Activated effector memory CD4-positive, alpha-beta T cell treated with Interleukin-2 at 50 U/mL for 16 hours (primary cell): ENCODE measurements at places on chromosomes 4 and X.

- DNase-seq, result no peak
These were observed 59.3 kb downstream of the TKTL2 start for GRCh38 chr4:163414275-163414674.

- no peak for DNase-seq
These were observed 22.6 kb downstream of the SNCA start for GRCh38 chr4:89814362-89814761.

- no peak for DNase-seq
These were observed 52.5 kb downstream of the LINC00632 start for GRCh38 chrX:140762061-140762460.

- DNase-seq, result no peak
These were observed 122.9 kb upstream of the GPC4 start for GRCh38 chrX:133538148-133538547.

DNA sequence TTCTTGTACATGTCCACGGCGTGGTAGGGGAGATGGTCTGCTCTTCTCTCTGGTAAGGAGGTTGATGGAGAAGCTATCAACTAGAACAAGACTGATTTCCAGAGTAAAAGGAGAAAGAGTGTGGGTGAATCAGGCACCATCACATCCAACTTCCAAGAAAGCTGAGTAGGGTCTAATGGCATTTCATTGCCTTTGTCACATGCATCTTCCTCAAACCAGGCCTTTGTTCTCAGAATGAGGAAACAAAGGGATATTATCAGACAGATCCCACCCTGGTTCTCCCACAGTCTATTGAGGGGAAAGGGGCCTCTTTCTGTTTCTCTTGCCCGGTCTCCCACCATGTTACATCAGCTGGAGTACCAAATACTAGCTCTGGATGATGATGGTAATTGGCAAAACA, 160.2 kb upstream of the RBPJ start:
- DNase-seq, result no peak
